ENCODE measurements at places on chromosomes 3 and 15. TPM values are rescaled to one million over a fixed set of nuclear protein-coding genes. Genes with fewer than 3 reads are reported as not detected.

DNA sequence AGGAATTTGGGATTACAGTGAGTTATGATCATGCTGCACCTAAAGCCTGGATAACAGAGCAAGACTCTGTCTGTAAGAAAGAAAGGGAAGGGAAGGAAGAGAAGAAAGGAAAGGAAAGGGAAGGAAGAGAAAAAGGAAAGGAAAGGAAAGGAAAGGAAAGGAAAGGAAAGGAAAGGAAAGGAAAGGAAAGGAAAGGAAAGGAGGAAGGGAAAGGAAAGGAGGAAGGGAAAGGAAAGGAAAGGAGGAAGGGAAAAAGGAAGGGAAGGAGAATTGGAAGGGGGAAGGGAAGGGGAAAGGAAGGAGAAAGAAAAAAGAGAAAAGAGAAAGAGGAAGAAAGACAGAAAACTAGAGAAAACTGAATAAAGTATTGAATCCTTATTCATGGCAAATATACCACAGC is 359.8 kb downstream of the ULK4 start:
- peaks cover 1% of the 10 kb centered on the region for H3K4me1 ChIP-seq
- H3K36me3 ChIP-seq, result no peaks in the 10 kb centered on the region
- H3K27ac ChIP-seq, result no peak overlapping the region
- no peak for DNase-seq

DNA sequence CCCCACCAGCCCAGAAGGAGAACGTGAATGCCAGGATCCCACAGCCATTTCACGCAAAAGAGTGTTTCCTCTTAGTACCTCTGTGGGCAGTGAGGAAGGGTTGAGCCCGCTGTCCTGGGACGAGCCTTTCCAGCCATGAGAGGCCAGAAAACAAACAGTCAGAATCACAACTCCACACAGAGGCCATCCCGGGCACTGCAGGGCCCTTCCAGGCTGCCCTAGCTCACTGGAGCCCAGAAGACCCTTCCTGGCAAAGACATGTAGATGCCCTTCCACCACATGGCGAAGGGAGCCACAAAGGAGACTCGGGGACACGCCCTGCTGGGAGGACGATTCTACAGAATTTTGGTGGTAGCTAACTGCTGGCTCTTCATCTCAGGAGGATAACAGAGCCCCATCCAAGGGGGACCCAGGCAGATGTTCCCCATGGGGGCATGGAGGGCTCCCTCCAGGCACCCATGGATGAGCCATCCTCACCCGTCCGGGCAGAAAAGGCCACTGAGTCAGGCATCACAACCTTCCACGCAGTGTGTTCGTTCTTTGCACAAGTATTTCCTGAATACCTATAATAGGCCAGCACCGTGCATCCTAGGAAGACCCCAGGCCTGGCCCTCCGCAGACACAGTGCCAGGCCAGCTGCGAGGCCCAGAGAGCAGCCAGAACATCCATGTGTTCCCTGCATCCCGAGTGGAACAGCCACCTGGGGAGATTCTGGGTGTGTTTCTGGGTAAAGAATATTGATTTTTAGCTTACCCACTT is 47.2 kb downstream of the SLC12A8 start:
- H3K4me1 ChIP-seq, result peaks cover 4% of the 10 kb centered on the region
- no peaks in the 10 kb centered on the region for H3K36me3 ChIP-seq
- peaks cover 46% of the 10 kb centered on the region for H3K27me3 ChIP-seq
- H3K27ac ChIP-seq, result no peak overlapping the region
- no peak for DNase-seq
- H3K4me3 ChIP-seq, result no peak overlapping the region

Gene SNX22
- 0.98 TPM for total RNA-seq

DNA sequence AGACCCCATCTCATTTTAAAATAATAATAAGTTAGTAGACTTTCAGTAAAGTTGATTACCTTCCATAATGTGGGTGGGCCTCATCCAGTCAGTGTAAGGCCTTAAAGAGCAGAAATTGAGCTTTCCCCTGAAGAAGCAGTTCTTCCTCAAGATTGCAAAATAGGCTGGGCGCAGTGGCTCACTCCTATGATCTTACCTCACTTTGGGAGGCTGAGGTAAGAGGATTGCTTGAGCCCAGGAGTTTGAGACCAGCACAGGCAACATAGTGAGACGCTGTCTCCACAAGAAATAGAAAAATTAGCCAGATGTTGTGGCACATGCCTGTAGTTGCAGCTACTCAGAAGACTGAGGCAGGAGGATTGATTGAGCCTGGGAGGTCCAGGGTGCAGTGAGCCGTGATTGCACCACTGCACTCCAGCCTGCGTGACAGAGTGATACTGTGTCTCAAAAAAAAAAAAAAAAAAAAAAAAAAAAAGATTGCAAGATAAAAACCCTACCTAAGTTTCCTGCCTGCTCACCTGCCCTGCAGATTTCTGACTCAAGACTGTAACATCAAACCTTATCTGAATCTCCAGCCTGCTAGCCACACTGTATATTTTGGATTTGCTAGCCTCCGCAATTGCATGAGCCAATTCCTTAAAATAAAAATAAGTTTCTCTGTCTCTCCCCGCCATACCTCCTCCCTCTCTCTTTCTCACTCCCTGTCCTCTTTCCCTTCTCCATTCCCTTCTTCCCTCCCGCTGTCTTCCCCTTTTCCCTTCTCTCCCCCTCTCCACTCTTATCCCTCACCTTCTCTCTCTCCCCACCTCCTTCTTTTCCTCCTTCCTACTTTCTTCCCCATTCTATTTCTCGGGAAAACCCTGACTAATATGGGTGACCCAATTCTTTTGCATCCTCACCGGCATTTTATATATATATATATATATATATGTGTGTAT is 16.9 kb downstream of the KLHL18 start:
- H3K27ac ChIP-seq, result no peak overlapping the region
- no peaks in the 10 kb centered on the region for H3K27me3 ChIP-seq
- DNase-seq, result no peak
- peaks cover 29% of the 10 kb centered on the region for H3K4me1 ChIP-seq

DNA sequence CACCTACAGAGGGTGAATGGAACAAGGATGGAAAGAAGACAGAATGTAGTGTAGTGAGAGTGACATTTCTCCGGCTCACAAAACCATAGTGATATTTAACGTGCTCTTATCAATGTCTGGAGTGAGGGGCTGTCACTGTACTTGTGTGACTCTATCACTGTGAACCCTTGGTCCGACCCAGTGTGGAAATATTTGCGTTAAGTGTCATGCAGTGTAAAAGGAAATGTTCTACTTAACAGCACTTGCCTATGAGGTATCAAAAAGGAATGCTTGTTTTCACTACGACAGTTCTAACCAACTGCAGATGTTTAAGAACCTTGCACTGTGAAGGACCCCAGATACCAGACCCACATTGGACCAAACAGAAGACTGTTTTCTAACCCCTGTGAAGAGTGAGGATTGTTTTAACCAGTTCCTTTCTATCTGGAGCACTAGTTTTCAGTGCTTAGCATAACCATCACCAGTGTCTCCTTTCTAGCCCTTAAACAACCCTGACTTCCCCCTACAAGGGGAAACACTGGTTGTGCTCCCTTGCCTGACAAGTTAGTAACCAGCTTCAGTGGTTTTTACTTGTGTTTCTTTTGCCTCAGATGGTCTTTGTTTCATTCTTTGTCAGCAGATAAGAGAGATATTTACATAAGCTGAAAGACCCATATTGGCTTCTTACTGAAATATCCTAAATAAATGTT is 144.7 kb upstream of the ABHD17C start:
- H3K27me3 ChIP-seq, result peaks cover 31% of the 10 kb centered on the region
- peaks cover 13% of the 10 kb centered on the region for H3K4me1 ChIP-seq
- no peak for DNase-seq

Gene GOLGA8J
- not detected for total RNA-seq

GRCh38 chr3:186540221-186540834 is 3.9 kb downstream of the CRYGS start:
- H3K36me3 ChIP-seq, result peaks cover 24% of the 10 kb centered on the region
- no peak overlapping the region for H3K4me3 ChIP-seq
- peak; percentile 70 for DNase-seq

DNA sequence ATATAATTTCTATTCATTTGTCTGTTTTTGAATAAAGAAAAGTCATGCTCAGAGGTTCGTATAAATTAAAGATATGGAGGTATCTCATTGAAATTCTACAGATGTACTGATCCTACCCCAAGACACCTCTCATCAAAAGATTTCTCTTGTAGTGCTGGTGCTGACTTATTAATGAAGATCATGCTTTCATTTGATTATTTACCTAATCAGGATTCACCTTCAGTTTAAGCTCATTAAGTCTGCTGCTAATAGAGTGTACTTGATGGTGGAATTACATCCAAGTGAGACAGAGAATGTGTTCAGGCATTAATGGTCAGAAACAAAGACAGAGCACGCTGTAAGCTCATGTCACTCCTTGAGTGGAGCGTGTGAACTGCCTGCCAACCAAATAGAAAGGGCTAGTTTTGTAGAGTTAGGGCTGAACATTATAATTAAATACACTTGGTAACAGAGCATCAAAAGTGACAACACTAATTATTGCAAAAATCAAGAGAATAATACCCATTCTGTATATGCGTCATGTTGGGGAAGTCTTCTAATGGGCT is 45.5 kb downstream of the KBTBD12 start:
- H3K36me3 ChIP-seq, result no peaks in the 10 kb centered on the region
- no peak overlapping the region for H3K4me3 ChIP-seq
- peaks cover 10% of the 10 kb centered on the region for H3K27me3 ChIP-seq
